ENCODE measurements at places on chromosomes 1 and 21.

GRCh38 chr1:47867438-47868347 is 129.5 kb downstream of the TRABD2B start:
- DNase-seq = no peak

GRCh38 chr1:28374297-28374696 is 4.8 kb downstream of the PHACTR4 start:
- no peak for DNase-seq

GRCh38 chr1:54542120-54542961 is 5.7 kb upstream of the ACOT11 start:
- DNase-seq = peak; percentile 13

DNA sequence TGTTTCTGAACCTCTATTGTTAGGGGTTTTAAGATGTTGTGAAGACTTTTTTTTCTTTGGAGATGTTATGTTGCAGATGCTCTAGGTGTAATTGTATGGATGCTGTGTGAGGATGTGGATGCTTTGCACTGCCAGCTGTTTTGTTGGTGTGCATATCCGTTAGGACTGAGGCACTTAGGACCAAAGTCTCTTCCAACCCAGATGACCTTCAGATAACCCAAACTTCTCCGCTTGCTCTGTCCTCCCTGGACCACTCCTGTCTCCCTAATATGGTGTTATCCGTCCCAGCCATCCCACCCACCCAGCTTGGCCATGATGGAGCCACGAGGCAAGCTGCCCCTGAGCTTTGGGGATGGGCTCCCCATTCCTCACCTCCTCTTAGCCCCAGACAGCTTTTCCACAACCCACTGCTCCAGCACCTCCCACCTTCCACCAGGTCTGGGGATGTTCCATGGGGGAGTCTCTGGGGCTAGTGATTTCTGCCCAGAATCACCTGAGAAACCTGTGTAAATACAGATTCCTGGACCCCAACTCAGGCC is 5.1 kb upstream of the LEFTY2 start:
- DNase-seq = no peak

DNA sequence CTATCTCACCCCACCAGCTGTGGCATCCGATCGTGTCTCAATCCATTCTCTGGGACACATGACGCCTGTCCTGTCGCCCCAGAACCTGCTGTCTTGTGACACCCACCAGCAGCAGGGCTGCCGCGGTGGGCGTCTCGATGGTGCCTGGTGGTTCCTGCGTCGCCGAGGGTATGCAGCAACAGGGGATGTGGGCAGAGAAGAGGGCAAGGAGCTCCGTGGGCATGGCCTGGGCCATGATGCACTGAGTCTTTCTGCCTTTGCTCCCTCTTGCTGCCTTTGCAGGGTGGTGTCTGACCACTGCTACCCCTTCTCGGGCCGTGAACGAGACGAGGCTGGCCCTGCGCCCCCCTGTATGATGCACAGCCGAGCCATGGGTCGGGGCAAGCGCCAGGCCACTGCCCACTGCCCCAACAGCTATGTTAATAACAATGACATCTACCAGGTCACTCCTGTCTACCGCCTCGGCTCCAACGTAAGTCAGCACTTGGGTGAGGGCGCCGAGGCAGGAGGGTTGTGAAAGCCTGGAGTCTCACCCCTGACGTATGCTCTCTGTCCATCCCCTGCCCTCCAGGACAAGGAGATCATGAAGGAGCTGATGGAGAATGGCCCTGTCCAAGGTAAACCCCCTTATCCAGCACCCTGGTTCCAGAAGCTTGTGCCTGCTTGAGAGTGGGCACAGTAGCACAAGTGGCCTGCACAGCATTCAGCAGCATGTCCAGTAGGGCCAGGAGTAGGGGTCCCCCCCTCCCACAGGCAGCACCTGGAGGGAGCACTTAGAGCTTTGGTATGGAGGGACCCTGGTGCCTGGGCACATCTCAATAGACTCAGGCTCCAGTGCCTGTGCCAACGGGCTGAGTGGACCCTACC is 8.8 kb downstream of the TINAGL1 start:
- no peak for DNase-seq

DNA sequence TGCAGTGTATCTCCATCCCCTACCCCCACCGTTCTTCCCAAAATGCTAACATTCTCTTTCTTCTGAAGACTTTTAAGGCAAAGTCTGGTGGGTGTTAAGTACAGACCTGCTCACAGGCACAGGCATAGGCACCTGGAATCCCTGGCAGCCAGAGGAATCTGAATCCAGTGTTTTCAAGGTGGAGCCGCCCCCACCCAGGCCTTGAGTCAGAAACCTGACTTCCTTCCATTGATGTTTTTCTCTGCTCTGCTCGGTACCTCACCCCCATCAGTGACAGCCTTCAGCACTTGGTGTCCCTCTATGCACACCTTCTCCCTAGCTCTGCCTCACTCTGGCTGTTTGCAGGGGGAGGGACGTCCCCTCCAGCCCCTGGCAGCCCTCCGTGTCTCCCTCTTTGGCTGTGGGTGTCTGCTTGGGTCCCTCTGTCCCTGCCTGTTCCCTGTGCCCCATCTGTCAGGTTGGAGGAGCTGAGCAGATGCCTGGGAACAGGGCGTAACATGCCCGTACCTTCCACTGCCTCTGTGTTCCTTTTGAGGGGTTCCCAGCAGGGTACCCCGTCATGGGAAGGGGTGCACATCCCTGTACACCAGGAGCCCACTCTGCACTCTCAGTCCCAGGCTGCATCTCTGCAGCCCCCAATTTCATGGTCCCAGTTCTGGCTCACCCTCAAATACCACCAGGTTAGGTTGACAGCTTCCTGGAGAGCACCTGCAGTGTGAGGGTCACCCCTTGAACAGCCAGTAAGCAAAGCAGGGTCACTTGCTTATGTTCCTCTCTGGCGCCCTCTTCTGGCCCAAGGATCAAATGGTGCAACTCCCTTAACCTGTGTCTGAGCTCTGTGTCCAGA is 6.7 kb downstream of the NCDN start:
- peak; percentile 57 for DNase-seq

DNA sequence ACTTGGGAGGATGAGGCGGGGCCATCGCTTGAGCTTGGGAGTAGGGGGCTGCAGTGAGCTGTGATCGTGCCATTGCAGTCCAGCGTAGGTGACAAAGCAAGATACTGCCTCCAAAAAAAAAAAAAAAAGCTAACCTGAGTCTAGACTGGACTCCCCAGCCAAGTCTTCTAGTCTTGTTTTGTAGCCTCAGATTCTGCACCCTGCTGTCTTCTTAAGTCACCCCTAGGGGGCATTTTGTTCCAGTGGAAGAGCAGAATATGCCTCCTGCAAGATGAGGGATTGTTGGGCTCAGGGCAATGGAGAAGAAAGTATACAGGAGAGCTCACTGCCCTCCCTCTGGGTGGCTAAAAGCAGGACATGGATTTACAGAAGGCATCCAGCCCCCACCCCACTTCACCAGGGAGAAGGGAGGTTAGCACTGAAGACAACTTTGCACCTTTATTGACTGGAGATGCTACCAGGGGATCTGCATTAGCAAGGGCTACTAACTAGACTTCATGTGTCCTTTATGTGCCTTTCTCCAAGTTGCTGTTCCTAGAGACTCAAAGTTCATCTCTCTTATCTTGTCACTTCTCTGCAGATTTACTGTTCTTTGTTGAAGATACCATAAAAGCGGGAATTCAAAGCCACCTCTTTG is 15.3 kb upstream of the RNF187 start:
- DNase-seq = no peak

- DNase-seq = no peak
Measured at GRCh38 chr1:30384286-30385245, 338.8 kb downstream of the MATN1 start.

- DNase-seq = no peak
Measured at GRCh38 chr21:39153842-39154241, 29.4 kb downstream of the PSMG1 start.

GRCh38 chr1:235929216-235929615 is 62.5 kb upstream of the LYST start:
- DNase-seq = no peak

GRCh38 chr1:234154320-234155251 is 218.7 kb upstream of the COA6 start:
- no peak for DNase-seq

DNA sequence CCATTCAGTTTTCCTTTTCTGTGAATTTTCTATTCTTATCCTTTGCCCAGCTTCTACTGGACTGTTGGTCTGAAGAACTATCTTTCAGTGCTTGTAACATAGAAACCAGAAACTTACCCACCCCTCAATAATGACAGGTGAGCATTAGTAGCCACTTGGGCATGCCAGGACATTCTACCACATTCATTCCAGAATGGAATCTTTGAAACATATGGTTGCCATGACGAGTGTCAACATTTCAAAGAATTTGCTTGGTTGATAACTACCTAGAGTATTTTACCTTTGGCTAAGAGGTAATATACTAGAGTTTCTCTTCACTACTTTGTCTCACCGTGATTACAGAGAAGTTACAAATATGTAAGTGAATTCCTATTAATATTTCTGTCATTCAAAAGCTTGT is at the start of gene MROH9:
Gene MROH9 (plus strand): TSS at position 304 of the 400 bp plus-strand sequence. CDS start 10,023 bp downstream, outside the sequence.
- no peak for DNase-seq

DNA sequence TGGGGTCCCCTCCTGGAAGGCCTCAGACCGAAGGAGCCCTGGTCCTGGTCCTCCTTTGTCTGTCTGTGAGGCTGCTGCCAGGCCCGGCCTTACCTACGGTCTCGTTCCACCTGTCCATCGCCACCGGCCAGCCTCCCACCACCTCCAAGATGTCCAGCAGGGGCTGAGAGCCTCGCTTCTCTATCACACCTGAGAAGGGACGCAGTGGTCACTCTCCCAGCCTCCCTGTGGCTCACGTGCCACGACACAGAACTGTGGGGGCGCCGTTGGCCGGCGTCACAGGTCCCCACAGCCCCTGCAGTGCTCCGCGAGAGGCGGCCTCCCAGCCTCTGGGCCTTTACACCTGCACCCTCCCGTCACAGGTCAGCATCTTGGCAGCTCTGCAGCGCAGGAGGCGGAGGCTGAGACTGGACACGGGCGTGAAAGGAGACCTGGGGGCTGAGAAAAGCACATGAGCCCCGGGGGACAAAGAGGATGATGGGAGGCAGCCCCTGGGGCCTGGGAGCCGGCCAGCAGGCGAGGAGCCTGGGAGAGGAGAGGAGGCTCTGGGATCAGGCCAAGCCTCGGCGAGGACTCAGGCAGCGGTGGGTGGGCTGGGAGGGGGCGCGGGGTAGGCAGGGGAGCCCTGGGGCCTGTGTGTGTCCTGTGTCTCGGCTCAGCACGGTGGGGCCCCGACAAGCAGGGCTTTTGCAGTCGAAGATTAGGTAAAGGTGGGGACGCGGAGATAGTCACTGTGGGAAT is 20.5 kb downstream of the PRXL2B start:
- no peak for DNase-seq

- no peak for DNase-seq
Measured at GRCh38 chr1:99784809-99785255, 18.4 kb upstream of the FRRS1 start.

- no peak for DNase-seq
Measured at GRCh38 chr1:116256875-116257274, 116.2 kb upstream of the ATP1A1 start.

GRCh38 chr1:34929497-34929852 is at the start of gene DLGAP3:
Gene DLGAP3, minus strand, starts transcription at chr1:34929650. Its CDS starts 24,267 bp downstream, at chr1:34905383.
- no peak for DNase-seq

DNA sequence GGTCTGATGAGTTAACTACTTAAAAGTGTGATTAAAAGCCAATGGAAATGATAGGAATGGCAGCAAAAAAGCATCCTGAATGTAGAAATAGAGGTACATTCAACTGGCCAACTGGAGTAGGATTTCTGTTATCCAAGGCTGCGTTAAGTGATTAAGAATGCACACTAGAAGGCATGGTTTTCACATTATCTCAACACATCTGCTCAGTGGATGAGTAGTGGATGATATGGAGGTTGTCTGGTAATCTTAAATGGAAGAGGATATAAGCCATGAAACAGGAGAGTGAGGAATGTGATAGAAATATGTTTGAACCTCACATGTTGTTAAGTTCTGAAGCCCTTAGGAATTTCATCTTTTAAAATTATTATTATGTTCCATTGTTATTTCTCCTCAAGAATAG is 839.9 kb downstream of the USP25 start:
- DNase-seq = no peak

- no peak for DNase-seq
Measured at GRCh38 chr1:230271300-230272035, 154.7 kb downstream of the PGBD5 start.

- DNase-seq = no peak
Measured at GRCh38 chr21:40143822-40144525, 276.7 kb downstream of the PCP4 start.

DNA sequence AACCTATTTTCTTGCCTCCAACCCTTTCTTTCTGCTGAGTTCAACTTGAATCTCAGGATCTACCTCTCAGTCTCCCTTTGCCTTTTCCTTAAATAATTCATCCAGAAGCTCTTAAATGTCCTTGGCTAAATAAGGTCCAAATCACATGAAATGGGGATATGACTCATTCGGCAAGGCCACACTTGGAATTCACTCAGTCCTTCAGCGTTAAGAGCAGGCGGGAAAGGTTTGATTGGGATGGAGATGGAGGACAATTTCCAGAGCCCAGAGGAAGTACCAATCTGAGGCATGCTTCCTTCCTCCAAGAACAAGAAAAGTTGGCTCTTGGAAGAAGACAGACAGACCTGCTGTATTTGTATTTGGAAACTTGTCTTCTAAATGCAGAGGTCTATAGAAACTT is 128.5 kb downstream of the PROX1 start:
- no peak for DNase-seq

GRCh38 chr1:65921446-65921845 is 128.8 kb downstream of the PDE4B start:
- DNase-seq = no peak

DNA sequence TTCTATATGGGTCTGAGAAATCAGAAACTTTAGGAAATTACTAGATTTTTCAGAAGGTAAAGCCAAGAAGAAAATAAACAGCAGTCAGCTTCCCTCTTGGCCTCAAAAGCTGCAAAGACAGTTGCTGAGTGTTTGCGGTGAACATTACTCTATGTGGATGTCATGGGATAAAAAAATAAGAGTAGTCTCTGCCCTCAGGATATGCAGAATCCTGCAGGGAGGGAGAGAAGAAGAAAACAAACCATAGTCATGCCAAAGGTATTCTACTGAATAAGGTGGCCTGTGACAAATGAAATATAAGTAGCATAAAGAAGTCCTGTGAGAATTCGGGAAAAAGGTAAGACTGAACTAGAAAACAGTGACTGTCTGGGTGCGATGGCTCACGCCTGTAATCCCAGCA is 19.0 kb downstream of the YARS1 start:
- DNase-seq = no peak

DNA sequence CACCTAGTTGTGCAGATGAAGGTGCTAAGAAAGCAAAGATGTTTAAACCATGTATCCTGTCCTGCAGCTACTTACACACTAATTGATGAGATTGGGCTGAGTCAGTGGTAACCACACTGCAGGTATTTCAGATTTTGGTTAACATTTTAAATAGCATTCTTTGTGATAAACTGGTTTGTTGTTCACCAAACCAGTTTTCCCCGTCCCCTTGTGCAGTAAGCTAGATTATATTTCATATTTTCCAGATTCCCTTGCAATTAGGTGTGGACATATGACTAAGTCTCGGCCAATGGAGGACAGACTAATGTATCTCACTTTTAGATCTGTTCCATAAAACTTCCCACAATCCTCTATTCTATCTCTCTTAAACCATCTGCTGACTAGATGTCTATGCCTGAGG is 320.4 kb downstream of the RWDD3 start:
- DNase-seq = no peak

DNA sequence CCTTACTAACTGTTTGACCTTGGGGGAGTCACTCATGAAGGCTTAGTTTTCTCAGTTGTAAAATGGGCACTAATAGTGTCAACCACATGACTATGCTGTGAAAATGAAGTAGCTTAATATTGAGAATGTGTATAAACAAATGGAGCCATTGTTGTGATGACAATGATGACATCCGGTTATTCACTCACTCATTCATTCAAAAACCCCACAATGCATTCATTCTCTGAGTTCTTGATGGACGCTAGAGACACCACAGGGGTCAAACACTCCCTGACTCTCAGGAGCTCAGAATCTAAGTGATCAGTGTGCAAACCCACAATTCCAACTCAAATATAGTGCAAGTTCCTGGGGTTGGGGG is 138.9 kb downstream of the FOXD2 start:
- DNase-seq = no peak

All from stimulated activated CD8-positive, alpha-beta memory T cell treated with anti-CD3 and anti-CD28 coated beads, Interleukin-2, amount 100 ng/mL, for 1 hour (primary cell).